ENCODE measurements at places on chromosomes 1 and 21.
A peak's percentile ranks its signal among the peaks of the same experiment; 100 is the strongest.

DNA sequence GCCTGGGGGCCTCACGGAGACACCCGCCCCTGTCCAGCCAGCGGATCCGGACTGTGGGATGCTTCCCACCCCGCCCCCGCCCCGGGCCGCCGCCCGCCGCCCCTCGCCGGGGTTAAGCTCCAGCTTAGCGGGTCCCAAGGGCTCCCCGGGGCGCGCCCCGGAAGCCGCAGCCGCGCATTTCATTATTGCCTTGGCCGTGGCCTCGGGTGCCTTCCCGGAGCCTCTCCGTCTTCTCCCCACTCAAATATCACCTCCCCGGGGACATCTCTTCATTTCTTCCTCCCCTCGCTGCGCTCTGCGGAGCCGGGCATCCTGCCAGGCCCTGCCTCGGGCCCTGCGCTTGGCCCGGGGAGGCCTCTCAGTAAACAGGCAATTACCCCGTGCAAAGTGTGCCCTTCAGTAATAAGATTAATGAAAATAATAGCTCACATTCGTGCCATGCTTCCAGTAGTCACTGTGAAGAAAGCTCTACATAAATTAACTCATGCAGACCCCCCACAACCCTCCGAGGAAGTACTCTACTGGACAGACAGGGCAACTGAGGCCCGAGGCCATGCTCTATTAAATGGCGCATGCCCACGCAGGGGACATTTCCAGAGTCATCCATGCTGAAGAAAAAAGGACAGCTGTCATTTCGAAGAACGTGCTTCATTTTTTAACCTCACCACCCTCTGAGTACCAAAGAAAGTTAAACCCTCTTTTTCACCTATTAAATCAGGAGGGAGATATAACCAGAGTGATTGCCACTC is 49.9 kb upstream of the LAPTM5 start:
- no peak for DNase-seq
- H3K4me3 ChIP-seq, result no peak overlapping the region
- no peaks in the 10 kb centered on the region for H3K36me3 ChIP-seq
- no peaks in the 10 kb centered on the region for H3K27me3 ChIP-seq

DNA sequence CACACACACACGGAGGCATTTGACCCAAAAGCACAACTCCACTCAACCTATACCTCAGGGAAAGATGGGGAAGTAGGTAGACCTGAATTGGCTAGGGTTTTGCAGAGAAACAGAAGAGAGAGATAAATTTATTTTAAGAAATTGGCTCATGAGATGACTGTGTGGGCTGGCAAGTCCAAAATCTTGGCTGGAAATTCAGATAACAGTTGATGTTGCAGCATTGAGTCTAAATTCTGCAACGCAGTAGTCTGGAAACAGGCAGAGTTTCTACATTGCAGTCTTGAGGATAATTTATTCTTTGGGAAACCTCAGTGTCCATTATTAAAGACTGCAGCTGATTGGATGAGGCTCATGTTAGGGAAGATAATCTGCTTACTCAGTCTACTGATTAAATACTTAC is 4.3 kb upstream of the LCE2B start:
- H3K4me3 ChIP-seq, result no peak overlapping the region
- no peaks in the 10 kb centered on the region for H3K4me1 ChIP-seq
- no peak for DNase-seq

GRCh38 chr1:117611894-117612483 is 6.1 kb downstream of the TENT5C start:
- H3K27me3 ChIP-seq, result no peaks in the 10 kb centered on the region
- no peaks in the 10 kb centered on the region for H3K36me3 ChIP-seq
- H3K4me1 ChIP-seq, result peaks cover 30% of the 10 kb centered on the region
- peak overlapping the region; percentile 11 for H3K27ac ChIP-seq

DNA sequence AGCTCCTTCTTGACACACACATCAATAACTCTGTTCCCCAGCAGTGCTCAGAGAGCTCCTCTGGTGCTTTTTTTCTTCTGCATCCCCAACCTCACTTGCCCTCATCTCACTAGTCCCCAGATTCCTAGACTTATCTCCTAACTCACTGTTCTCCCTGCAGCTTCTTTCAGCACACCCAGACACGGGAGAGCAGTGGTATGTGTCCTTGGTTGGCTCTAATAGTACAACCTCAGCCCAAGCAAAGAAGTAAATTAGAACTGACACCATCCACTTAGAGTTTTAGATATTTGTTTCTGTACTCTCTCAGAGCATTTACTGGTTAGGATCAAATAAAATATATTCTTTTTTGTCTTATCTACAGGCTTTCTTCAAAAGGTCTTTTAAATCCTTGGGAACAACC is 201.4 kb upstream of the SNX7 start:
- H3K27me3 ChIP-seq, result no peaks in the 10 kb centered on the region
- DNase-seq, result no peak
- H3K36me3 ChIP-seq, result no peaks in the 10 kb centered on the region

DNA sequence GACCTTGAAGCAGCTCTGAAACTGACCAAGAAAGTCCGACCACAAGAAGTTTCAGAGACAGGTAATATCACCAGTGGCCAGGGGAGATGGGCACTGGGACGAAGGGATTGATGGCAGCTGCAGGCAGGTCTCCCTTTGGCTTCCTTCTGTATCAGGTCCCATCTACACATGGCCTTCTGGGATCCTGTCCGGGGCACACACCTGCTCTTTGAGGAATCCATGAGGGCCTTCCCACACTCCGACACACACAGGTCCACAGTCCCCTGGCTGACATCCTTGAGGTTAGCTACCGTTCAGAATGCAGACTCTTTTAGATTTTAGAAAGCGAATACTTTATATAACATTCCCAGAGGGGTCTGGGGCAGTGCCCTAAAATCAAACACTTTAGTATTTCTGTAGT is 26.5 kb upstream of the TMEM125 start:
- no peak overlapping the region for H3K27ac ChIP-seq
- no peaks in the 10 kb centered on the region for H3K36me3 ChIP-seq
- H3K4me3 ChIP-seq, result no peak overlapping the region
- no peaks in the 10 kb centered on the region for H3K27me3 ChIP-seq
- DNase-seq, result no peak

- H3K4me1 ChIP-seq, result no peaks in the 10 kb centered on the region
- H3K36me3 ChIP-seq, result no peaks in the 10 kb centered on the region
- no peak overlapping the region for H3K27ac ChIP-seq
- no peak overlapping the region for H3K4me3 ChIP-seq
These were observed 8.3 kb downstream of the TNNT2 start for GRCh38 chr1:201369209-201369608.

All from IMR-90 (cell line).